ENCODE measurements at places on chromosomes 11 and 22.

- DNase-seq = no peak
Observed at GRCh38 chr11:298406-299065, 790 bp downstream of the IFITM5 start.

DNA sequence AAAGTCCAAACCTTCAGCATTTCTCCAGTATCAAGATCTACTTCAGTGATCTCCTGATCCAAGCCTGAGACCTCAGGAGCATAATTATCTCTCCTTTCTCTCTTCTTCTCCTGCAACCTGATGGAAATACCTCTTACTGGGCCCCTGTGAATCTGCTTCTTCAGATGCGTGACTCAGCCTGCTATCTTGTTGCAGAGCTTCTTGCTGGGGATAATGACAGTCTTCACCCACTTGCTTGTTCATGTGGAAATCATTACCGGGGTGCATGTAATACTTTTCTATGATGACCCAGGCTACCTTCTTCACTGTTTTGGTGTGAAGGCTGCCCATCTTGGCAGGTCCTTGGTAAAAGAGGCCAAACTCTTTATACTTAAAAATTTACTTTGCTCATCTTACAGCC, 140.0 kb upstream of the POU2AF2 start:
- DNase-seq = no peak

GRCh38 chr22:19874307-19875060, 19.8 kb upstream of the GNB1L start:
- DNase-seq = no peak

DNA sequence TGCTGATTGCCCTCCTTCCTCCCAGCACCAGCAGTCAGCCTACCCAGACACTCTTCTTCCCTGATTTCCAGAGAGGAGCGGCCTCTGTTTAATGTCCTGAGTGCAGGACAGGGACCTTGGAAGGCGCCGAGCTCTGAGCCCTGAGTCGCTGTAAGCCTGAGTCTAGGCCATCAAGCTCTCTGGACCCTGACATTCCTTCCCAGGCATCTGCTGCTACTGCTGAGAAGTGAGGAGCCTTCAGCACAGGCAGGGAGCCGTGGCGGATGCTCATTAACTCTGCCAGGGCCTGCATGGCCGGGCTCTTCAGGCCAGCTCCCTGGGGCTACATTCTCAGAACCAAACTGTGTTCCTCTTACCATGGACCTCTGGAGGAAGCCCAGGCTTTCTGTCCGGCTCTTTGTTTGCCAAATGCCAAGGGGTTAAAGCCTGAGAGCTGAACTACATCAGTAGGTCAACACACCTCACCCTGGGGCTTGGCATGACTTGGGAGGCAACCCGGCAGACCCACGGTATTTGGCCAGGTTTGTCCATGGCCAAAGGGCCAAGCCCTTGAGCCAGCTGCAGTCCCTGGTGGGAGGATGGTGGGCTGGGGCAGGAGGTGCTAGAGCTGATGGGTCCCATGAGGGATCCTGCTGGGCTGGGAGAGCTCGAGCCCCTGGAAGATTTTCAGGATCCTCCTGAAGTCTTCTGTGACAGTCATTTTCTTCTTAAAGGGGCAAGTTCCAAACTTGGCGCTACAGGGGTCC, 721.4 kb downstream of the BRD1 start:
- DNase-seq = no peak

- no peak for DNase-seq
Observed at GRCh38 chr22:45997077-45997776, 20.3 kb upstream of the WNT7B start.

DNA sequence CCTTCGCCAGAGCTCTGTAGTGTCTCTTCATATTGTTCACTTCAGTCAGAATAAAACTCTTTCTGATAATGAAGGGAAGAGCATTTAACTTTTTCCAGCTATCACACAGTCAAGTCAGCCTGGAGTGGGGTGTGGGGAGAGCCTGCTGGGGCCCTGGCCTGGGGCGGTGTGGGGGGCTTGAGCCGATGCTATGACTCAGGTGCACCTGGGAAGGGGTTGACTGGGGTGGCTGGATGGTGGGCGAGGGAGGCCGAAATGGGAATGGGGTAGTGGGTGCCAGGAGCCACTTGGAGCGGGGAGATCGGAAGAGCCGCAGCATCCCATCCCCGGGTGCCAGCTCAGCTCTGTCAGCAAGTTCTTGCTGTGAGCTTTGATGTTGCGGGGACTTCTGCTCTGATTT, 100.9 kb downstream of the NXPE2 start:
- DNase-seq = no peak

GRCh38 chr11:61158691-61159381, 2.4 kb downstream of the VPS37C start:
- no peak for DNase-seq

- DNase-seq = no peak
Observed at GRCh38 chr11:102925988-102926387, 29.5 kb downstream of the MMP13 start.

GRCh38 chr11:64864473-64865285, 13.7 kb downstream of the EHD1 start:
- no peak for DNase-seq

- DNase-seq = no peak
Observed at GRCh38 chr11:3684129-3684818, 13.1 kb upstream of the CHRNA10 start.

DNA sequence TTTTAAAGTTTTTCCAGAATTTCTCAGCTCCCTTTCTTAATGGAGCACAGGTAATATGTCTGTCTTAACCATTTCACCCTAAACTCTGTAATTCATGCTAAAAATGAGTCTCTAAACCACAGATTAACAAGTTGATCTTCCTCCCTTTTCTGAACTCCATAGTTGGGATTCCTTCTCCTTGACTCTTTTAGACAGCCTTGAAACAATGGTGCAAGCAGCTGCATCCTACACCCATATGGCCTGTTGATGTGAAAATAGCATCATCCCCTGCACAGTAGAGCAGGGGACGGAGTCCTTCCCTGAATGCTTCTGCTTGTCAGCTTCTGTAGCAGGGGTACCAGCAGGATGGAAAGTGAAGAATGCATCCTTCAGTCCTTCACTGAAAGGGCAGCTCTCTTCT, 192.8 kb upstream of the SORL1-AS1 start:
- no peak for DNase-seq

DNA sequence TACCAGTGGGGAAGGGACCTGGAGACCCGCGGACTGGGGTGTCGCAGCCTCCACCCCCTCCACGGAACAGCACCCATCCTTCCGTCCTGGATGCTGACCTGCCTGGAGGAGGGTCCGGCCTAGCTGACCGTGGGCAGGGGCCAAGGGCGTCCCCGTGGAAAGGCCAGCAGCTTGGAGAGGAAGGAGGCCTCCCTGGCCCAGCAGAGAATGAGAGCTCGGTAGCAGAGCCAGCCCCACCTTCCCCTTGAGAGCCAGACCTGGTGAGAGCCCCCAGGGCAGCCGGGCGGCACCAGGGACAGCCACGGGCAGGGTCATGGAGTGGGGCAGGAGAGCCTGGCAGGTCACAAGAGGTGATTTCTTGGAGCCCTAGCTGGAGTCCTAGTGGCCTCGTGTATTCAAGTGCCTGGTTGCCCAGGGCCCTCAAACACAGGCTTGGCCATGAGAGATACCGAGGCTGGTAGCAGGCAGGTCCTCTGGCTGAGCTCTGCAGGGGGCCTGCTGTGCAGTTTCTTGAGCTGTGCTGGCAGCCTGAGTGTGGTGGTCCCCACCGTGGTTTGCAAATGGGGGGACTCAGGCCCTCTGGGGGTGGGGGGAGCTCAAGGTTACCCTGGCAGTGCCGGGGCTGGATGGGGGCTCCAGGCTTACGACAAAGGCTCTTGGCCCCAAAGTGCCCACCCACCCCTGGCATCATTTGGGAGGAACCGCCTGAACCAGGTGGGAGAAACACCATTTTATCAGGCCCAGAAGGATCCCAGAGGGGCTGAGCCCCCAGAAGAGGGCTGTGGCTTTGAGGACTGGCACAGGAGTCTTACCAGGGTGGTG, 7.6 kb downstream of the TSPAN32 start:
- DNase-seq = no peak

DNA sequence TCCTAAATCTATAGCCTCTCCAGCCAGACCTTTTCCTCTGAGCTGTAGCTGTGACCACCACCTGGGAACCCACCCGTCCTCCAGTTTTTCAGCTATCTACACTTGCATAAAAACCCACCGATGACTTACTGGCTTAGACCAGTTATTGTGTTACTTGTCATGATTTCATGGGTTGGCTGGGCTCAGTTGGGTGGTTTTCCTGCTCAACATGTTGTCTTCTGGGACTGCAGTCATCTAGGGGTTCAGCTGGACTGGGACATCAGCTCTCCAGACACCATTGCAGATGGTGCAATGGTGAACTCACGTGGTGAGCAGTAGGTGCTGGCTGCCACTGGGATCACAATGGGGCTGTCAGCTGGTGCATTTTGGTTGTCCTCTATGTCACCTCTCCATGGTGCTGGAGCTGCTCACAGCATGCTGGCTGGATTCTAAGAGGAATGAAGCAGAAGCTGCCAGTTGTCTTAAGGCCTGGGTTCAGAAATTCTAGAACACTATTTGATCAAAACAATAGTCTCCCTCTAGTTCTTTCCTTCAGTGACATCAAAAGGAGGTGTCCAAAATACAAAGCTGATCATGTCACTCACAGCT, 1.3 kb upstream of the SYT13 start:
- no peak for DNase-seq

DNA sequence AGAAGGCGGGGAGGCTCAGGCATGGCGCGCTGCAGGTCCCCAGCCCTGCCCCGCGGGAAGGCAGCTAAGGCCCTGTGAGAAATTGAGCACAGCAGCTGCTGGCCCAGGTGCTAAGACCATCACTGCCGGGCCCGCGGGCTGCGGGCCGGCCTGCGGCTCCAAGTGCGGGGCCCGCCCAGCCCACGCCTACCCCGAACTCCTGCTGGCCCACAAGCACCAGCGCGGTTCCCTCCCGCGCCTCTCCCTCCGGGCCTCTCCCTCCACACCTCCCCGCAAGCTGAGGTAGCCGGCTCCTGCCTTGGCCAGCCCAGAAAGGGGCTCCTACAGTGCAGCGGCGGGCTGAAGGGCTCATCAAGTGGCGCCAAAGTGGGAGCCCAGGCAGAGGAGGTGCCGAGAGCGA, 4.6 kb upstream of the RDX start:
- no peak for DNase-seq

- no peak for DNase-seq
Observed at GRCh38 chr11:75241906-75242644, 1.5 kb downstream of the TPBGL start.

GRCh38 chr11:47345890-47346563, 6.5 kb downstream of the MYBPC3 start:
- DNase-seq = no peak

DNA sequence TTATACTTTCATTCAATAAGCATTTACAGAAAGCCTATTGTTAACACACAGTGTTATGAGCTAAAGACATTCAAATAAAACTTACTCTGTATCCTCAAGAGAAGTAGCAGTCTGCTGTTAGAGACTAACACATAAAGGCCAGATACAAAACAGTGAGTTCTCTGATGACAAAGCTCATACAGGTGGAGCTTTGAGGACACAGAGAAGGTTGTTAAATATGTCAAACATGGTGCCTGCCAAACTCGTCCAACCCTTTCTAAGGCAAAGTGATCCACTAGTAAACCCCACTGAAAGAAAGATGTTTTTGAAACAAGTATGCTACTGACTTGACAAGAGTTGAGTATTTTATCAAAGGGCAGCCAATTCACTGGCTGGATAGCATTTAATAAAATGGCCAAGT, 70.1 kb downstream of the C2CD3 start:
- DNase-seq = no peak

DNA sequence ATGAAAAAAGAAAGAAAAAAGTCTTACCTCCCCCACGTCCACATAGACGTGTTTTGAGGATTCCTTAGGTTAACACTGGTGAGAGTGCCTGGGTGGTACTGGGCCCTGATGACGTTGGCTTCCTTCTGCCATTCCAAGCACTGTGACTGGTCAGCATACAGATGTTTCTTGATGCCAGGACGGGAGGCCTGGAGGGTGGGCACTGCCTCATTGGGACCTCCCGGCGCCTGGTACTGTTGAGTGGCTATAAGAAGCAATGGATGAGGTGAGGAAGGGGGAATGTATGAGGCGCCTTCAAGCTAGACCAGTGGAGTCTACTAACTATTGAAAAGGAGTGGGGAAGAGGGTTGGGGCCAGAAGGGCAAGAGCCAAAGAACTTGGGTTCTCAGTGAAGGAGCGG, 45.3 kb downstream of the MICAL2 start:
- DNase-seq = no peak

GRCh38 chr11:126188332-126189108, 22.9 kb downstream of the RPUSD4 start:
- no peak for DNase-seq

DNA sequence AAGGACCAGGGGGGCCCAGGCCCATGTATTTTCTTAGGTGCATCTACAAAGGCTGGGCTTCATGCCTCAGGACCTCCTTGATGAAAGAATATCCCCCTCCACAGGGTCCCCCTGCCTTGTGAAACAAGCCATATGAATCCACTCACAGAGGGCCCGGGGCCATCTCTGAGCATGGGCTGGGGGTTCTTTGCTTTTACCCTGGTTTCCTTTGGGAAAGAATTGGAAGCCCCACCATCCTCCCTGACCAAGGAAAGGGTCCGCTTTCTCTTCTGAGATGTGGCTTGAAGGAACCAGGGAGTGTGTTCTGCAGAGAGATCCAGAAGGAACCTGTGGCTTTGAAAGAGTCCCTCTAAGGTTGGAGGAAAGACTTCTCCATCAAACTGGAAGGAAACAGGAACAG, 9.2 kb upstream of the ANO1 start:
- no peak for DNase-seq

GRCh38 chr11:77467993-77468392, 5.9 kb downstream of the PAK1 start:
- DNase-seq = no peak

DNA sequence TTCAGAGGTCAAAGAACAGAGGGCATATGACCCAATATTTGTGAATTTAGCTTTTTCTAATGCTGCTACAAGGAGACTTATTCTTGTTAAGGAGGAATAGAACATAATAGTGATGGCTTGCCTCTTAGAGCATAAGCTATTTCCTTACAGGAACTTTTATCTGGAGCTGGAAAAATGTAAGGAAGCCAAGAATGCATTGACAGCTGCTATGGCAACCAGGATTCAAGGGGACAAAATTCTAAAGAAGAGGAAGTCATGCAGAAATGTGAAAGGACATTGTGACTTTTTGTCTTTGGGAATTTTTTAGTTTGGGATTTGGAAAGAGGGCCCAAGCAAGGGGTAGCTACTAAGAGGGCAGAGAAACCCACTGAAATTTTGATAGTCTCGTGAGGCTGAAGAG, 51.1 kb downstream of the EHF start:
- DNase-seq = no peak

DNA sequence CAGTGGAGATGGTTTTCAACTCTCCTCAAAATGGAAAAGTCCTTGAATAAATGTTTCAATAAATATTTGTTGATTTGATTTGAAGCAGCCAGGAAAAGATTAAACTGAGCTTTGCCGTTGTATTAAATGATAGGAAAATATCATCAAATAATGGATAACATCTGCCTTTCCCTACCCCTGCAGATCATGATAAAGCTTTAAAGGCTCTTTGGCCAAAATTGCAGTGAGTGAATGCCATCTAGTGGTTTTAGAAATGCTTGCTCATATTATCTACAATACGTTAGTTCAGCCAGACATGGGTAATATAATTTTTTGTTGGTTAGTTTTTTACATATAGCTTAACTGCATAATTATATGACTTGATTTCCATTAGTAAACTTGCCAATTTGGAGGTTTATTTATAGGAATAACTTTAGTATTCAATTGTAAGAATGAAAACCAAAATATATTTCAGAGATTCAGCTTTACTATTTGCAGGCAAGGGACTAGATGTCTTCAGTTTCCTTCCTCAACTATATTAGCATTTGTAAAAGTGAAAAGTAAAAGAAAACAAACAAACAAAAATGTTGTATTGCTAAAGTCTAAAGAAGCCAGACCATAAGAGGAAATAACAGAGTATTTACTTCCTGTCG, 159.2 kb downstream of the MSANTD4 start:
- no peak for DNase-seq

- DNase-seq = peak; percentile 63
Observed at GRCh38 chr11:67438158-67438902, 848 bp upstream of the PTPRCAP start.
